Stimulated activated naive CD4-positive, alpha-beta T cell treated with Interleukin-2 at 50 U/mL for 16 hours (primary cell): ENCODE measurements at places on chromosomes 5 and 9.

GRCh38 chr5:95152535-95152934 is 132.4 kb downstream of the MCTP1 start:
- DNase-seq, result no peak

DNA sequence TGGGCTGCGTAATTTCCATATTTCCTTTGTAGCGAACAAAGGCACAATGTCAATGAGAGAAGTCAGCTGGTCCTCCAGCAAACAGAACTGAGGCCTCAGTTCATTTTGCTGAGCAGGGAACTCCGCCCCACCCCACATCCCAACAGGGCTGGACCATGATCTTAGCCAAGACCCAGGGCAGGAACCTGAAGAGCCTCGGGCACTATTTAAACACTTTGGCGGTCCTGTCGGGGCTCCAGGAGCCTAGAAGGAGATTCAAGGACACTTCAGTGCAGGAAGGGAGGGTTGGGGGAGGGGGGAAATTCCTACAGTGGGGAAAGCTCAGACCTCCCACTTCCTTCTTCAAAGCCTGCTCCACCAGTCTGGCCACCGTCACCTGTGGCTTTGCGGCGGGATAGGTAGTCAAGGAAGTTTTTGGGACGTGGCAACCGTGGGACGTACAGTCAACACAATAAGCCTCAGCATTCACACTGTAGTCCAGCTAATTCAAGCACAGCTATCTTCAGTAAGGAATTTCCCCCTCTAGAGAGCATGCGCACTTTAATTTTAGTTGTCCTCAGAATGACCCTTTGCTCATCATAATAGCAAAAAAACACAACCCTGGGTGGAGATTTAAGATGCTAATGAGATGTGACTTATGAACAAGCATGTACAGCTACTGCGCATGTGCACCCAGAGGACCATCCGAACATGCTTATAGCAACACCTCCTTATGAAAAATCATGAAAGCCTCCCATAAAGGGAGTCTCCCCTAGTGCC is 30.9 kb downstream of the S1PR3 start:
- no peak for DNase-seq

- no peak for DNase-seq
Measured at GRCh38 chr9:15423231-15423985, 732 bp downstream of the SNAPC3 start.

GRCh38 chr5:136159457-136159856 is 26.8 kb downstream of the SMAD5 start:
- no peak for DNase-seq

GRCh38 chr9:129879103-129879699 is 43.9 kb downstream of the USP20 start:
- DNase-seq, result no peak

DNA sequence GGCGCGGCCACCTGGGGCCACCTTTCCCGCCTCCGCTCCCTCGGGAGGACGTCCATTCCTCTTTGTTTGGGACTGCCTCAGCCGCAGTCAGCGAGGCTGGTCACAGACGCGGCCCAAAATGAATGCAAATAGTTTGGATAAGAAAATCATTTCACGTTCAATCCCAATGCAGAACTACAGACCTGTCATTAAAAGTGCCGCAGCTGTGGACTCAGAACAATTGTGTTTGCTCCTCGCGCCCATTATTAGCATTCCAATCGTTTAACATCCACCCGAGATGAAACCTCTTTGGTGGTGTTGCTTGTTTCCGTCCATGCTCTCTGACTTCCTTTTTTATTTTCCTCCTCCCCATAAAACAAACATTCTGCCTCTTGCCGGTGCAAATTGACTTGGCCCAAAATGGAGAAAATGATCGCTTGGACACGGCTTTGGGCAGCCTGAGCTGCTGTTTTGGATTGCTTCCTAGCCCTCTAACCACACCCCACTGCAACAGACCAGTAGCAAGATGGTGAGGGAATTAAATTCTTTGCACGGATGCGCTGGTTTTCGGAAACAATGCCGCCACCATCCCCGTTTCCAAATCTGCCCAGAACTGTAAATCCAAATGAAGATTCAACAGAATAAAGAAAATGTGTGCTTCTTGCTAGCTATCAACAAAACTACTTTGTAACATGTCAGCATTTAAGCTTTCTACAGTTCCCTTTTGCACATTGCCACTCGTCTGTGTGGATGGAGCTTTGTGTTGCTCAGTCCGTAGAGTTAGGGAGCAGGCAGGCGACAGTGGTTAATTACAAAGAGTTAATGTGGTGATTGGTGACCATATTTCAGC is 784 bp downstream of the NLN start:
- DNase-seq, result no peak

DNA sequence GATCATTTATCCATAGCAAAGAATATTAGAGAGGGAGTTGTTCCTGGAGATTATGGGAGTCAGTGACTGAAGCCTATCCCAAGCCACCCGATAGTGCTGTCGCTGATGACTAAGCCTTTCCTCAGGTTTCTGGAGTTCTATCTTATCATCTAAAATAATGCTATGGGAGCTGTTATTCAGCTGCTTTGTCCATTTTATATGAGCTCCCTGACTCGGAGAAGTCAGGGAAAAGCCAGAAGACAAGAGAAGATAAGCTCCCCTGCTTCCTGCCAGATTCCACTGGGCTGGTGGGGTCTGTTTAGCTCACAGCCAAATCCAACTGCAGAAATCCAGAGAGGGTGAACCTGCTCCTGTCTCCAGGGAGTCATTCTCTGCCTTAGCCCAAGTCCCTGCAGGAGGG is 148.2 kb downstream of the DROSHA start:
- DNase-seq, result no peak

DNA sequence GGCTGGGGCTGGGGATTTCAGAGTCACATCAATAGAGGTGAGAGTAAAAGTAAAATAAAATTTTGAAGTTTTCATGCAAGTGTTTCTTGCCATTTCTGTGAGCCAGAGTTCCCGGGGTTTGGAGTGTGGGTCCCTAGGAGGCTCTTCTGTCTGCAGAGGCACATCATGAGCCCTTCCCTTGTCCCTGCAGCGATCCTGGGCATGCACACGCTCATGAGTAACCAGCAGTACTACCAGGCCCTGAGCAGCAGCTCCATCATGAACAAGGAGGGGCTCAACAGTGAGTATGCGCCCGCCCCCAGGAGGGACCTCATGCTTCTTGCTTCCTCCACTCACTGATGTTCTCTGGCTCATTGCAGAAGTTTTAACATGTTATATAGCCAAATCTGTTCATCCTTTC is 61.1 kb downstream of the TMOD1 start:
- DNase-seq, result no peak

DNA sequence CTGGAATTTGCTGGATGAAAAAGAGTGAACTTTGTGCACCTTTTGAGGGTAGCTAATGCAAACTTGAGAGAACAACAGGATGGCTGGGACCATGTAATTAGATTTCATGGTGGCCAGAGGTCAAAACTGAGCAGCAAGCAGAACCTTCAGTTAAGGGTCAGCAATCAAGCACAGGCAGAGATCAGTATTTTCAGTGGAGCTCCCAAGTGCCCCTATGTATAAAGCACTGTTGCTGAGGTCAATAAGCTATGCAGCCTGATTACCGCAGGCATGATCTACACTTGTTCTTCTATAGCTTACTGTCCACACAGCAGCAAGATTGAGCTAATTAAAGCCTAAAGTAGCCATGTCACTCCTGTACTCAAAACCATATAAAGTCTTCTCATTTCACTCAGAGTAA is 62.1 kb upstream of the TMC1 start:
- no peak for DNase-seq

DNA sequence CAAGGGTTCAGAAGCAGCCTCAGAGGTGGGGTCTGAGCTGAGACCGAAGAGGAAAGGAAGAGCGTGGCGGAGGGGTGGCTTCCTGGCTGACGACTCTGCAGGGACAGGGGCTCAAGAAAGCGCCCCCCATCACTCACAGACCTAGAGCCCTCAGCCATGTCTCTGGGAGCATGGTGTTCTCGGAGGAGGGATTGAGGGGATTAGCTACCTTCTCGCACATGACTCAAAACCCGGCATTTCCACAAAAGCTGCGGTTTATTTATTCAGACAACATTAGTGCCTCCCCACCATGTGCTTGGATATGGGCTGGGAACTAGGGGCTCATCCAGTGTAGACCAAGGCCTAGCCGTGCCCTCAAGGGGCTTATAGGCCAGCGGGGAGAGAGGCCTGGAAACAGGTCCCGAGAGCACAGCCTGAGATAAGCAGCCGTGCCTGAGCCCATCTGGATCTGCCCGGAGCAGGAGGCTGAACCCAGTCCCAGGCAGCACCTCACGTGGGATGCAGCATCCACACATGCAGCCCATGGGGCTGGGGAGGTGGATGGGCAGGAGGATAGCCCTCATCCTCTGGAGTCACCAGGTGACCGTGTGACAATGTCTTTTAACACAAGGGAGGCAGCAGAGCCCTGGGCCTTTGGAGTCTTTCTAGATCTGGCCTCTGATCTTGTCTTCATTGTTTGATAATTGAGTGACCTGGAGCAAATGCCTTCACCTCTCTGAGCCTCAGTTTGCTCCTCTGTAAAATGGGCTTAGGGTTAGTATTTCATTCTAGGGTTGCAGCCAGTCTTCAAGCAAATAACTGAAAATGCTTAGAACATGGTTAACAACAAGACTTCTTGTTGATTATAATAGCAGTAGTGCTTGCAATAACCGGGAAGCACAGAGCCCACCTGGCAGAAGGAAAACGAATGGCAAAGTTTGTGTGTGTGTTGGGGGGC is 878 bp upstream of the HMCN2 start:
- no peak for DNase-seq

- no peak for DNase-seq
Measured at GRCh38 chr5:75622564-75622963, 11.3 kb downstream of the ANKDD1B start.
